D721Med (cell line): ENCODE measurements at places on chromosomes 2 and 18.

- DNase-seq = no peak
Observed at GRCh38 chr2:213316001-213316735, 31.9 kb downstream of the SPAG16 start.

GRCh38 chr18:70998490-70998889 is 709.6 kb downstream of the SOCS6 start:
- no peak for DNase-seq

DNA sequence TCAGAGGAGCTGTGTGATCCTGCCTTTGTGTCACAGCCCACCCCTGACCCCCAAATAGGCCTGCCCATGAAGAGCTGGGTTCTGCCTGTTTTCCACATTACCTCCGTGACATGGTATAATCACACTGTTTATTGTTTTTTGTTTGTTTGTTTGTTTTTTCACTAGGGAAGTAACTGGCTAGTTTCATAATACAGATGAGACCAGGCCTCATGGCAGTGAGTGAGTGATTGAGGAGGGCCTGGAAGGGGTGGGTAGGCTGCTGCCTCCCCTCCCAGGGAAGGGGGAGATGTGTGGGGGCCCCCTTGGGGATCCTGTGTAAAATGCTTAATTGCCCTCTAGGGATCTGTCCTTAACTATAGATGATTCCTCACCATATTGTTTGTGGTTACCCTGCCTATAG is 190.5 kb downstream of the LDLRAD4 start:
- DNase-seq = no peak

GRCh38 chr2:16643099-16643498 is 22.5 kb downstream of the CYRIA start:
- DNase-seq = no peak

- DNase-seq = no peak
Observed at GRCh38 chr2:218856167-218856895, 3.3 kb upstream of the WNT6 start.

DNA sequence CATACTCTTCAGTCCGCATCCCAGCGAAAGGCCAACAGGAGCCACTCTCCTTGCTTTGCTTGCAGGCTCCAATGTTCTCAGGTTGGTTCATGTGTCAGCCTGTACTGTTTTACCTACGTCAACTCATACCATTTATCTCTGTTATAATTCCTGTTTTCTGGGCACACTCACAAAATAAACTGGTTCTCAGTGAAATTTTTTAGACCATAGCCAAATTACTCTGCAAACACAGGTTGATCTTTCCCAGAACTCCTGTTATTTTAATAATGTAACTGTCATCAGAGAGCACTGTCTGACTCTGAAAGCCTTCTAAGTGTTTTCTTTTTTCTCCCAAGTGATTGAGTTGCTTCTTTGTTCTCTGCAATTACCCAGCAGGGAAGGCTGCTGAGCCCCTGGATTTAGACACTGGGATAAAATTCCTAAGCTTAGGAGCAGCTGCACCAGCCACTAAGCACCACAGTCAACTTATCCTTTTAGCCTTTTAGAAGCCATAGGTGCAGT is 111.6 kb upstream of the PIEZO2 start:
- DNase-seq = peak; percentile 48

DNA sequence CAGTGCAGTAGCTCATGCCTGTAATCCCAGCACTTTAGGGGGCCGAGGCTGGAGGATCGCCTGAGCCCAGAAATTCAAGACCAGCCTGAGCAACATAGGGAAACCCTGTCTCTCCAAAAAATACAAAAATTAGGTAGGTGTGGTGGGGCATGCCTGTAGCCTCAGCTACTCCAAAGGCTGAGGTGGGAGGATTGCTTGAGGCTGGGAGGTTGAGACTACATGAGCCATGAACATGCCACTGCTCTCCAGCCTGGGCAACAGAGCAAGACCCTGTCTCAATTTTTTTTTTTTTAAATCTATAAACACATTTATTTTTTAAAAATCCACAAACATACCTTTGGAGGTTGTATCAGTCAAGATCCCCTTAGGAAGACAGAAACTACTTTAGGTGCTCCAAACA is 326.3 kb downstream of the EPHA4 start:
- DNase-seq = no peak

DNA sequence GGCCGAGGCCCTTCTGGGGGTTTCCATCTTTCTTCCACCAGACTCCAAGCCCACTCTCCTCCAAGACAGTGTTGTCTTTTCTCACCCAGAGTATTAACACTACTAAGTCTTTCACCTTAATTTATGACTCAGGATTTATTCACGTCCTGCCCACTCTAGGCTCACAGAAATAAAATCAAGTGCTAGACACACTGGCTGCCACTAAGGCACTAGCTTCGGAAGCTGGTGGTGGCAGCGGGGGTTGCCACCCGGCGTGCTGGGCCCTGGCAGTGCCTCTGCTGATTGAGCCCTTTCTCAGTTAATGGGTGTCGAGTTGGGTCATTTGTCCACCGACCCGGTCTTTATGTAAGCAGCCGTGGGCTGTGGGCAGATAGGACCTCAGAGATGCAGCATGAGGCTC is 93.6 kb upstream of the FZD5 start:
- DNase-seq = no peak

GRCh38 chr18:37661061-37661460 is 95.5 kb upstream of the CELF4 start:
- DNase-seq = no peak

- DNase-seq = no peak
Observed at GRCh38 chr2:63738019-63738418, 103.7 kb upstream of the UGP2 start.

DNA sequence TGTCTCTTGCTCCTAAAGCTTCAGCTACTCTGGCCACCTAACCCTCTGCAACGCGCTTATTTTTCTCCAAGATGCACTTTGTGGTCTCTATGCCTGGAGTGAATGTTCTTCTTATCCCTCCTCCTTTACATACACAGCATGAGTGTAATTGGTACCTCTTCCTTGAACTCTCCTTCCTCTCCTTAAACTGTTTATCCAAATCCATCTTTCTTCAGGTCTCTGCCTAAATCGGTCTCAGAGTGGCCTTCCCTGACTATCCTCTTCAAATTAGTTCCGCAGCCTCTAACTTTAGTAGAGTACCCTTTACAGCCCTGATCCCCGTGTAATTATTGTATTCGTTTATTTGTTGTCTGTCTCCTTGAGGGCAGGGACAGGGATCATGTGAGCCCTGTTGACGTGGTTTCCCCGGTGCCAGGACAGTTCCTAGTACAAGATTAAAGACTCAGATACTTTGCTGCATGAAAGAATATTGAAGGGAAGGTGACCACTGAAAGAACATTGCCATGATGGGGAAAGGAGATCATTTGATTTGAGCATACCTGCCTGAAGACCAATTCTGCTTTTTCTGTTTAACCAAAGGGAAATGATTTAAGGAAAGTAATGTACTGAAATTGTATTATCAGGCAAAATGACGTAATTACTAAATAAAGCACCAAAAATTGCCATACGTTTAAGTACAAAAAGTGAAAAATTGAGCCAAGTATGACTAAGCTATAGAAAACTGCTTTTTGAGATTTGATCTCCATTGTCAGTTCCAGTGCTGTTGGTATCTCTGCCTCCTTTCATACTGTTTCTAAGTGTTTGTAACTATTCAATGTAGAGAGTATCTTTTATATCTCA is 1.2 kb downstream of the CNOT9 start:
- DNase-seq = no peak

DNA sequence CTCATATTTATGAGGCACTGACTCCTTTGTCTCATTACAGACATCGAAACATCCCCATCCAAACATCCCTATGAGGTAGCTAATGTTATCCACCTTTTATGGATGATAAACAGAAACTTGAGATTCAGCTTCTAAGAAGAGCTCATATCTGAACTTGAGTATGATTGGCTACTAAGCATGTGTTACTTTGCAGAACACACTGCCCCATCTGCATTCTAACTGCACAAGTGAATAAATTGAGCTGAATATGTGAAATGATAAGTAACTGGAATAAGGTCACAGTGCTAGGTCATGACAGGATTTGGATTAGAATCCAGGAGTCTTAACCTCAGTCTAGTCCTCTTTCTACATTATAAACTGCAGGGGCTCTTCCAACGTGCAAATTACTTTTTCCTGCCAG is 172.7 kb downstream of the SETBP1 start:
- DNase-seq = no peak

- DNase-seq = no peak
Observed at GRCh38 chr2:221943076-221943810, 355.6 kb downstream of the PAX3 start.

DNA sequence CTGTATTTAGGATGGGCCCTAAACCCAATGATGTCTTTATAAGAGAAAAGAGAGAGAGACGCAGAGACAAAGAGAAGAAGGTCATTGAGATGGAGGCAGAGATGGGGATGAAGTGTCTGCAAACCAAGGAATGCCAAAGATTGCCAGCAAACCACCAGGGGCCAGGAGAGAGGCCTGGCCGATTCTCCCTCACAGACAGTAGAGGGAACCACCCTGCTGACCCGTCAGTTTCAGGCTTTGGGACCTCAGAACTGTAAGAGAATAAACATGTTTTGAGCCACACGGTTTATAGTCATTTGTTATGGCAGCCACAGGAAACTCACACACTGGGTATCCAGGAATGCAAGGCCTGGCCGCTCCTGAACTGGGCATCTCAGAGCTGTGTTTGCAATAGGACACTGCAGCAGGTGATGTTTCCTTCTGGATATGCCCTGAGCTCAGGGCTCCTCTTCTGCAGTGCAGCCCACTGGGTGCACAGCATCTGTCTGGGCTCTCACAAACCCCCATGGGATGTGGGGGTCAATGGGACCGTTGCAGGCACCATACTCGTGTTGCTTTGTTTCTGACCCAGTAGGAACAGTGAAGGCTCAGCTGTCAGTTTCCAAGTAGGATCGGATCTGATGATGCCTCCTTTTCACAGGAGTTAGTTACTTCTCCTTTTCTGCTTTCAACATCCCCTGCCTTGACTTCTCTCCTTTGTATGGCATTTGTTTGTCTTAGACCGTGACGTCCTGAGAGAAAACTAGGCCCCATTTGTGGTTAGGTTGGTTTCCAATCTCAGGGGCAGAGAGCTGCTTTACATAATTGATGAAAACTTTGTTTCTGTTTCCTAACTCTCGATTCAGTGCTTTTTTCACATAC is 20.8 kb downstream of the PTPN18 start:
- no peak for DNase-seq

DNA sequence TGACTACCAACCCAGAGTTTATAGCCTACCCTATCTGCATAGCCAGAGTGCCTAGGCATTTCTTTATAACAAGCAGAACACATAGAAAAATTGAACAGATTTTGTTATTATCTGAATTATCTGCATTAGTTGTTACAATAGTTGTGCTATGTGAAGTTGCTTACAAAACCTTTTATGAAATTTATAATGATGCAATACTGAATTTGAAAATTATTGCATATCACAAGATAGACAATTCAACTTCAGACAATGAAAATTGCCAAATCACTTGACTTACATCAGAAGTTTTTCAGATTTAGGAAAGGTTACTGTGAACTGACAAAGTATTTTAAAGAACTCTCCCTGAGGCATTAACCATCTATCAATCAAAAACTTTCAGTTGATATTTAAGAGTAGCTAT is 437.9 kb upstream of the PIK3C3 start:
- DNase-seq = no peak

GRCh38 chr18:4748975-4749374 is 293.9 kb upstream of the DLGAP1 start:
- DNase-seq = no peak

- DNase-seq = no peak
Observed at GRCh38 chr2:222284466-222284865, 14.3 kb downstream of the PAX3 start.

- no peak for DNase-seq
Observed at GRCh38 chr2:86062043-86062442, 43.6 kb downstream of the POLR1A start.

- no peak for DNase-seq
Observed at GRCh38 chr2:231687133-231687852, 21.0 kb upstream of the PTMA start.

GRCh38 chr2:15047184-15047583 is 414.7 kb downstream of the LRATD1 start:
- no peak for DNase-seq

GRCh38 chr2:216757532-216757931 is 62.2 kb upstream of the IGFBP5 start:
- no peak for DNase-seq

- DNase-seq = no peak
Observed at GRCh38 chr18:11750581-11751310, 61.7 kb downstream of the GNAL start.

DNA sequence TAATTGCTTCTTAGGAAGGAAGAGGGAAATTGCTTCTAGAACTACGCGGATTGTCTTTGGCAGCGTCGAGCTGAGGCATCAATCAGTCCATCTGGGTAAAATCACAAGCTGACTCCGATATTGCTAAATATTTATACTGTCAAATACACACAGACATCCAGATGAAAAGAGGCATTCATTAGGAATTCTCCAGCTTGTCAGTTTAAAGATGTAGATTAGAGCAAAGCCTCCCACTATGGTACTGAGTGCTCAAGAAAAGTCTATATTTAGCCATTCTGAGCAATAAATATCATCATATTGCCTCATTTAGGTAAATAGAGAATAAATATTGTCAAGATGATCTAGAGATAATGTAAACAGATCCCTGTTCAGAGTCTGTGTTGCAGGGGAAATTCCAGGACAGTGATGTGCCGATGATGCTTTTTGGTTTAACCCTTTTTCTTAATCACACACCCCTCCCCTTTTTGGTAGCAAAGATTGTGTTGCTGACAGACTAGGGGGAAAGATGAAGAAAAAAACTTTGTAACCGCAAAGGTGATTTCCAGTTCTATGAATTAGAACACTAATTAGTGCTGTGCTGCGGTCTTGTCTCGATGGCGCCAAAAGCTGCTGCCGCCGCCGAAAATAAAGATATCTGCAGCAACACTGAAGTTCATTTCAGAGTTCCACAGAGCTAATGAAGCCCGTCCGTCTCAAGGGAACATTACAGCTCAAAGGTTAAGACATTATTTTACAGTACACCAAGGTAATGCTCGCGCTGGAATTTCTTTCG is 171.8 kb downstream of the PTGR3 start:
- DNase-seq = no peak

DNA sequence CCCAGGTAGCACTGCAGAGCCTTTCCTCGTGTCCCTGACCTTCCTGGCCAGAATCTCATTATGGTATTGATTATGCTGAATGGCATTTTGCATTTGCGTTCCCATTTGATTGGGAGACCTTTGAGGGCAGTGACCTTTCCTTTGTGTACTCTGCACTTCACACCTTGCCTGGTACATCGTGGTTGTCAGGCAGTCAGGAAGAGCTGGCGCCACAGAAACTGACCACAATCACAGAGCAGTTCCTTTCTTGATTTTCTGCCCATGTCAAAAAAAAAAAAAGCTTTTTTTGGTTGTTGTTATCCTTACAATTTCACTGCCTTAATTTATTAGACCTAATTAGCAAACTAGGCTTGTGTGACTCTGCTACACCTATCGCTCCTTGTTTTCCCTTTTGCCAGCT is 8.9 kb upstream of the KLHL29 start:
- DNase-seq = no peak
